Body of pancreas (tissue), 4 donors: ENCODE measurements at places on chromosomes 1 and 21. TPM values are rescaled to one million over a fixed set of nuclear protein-coding genes. Genes with fewer than 3 reads are reported as not detected.

DNA sequence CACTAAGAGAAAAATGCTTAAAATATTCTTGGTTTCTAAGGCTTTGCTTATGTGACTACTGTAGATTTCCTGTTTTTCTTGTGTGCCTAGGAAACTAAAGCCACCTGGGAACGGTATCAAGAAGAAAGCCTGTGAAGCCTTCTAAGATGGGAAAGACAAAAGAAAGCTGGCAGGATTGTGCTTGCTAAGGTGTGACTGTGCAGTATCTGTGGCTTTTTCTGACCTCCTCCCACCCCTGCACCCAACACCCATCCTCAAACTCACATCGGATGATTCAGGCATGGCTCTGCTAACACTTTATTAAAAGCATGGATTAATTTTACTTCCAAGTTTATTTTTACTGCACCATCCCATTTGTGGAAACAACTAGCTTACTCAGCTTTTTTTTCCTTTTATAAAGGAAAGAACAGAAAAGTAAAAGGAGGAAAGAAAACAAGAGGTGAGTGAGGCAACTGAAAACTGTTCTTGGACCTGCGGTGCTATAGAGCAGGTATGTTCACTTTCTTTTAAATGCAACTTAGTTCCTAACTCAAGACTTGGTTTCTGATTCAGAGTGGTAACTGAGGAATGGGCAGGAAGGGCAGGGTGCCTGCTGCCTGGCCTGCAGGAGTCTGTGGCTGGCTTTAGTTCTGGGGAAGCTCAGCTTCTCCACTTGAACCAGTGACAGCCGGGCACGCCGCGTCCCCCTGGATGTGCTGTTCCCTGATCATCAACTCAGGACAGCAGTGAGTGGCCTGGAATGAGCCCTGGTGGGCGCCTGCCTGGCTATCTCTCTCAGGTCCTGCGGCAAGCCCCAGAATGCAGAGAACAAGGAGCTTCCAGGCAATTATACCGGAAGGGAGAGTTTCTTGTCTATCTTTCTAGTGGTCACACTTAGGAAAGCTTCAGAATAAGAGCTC is at the start of gene GBP6:
TSS of gene GBP6 (plus strand) at position 422 of the 899 bp plus-strand sequence. CDS start 4,493 bp downstream, outside the sequence.
- no peak for DNase-seq

DNA sequence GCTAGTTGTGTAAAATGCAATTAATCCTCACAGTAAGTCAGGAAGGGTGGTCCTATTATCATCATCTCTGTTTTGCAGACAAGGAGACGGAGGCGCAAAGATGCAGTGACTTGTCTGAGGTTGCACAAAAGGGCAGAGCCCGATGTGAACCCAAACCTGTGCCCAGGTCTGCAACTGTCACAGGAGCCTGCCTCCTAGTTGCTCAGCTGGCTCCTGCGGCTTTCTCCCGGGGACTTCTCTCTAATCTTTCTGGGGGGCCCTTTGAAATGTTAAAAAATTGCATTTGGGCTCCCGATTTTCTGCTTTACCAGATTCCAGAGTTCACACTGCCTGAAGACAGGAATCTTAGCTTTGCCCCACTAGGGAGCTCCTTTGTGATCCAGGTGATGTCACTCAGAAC is 9.4 kb downstream of the CNR2 start:
- no peak for DNase-seq

- no peak for DNase-seq
Observed at GRCh38 chr1:211527006-211527405, 35.0 kb upstream of the RD3 start.

DNA sequence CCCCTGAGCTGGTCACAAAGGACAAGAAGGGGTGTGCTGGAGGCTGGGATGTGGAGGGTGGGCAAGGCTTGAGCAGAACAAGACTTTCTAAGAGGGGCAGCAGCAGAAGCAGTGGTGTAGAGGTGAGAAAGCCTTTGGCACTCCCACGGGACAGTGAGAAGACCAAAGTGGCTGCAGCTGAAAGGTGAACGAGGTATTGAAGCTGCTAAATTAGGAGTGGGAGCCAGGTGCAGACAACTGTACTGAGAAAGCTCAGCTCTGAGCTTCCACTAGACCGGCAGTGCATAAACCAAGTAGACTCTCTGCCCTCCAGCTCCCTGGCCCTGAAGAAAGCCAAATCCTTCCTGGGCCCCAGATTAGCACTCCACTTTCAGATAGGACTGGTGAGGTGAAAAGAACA is 93.0 kb downstream of the VWA5B1 start:
- DNase-seq = no peak

DNA sequence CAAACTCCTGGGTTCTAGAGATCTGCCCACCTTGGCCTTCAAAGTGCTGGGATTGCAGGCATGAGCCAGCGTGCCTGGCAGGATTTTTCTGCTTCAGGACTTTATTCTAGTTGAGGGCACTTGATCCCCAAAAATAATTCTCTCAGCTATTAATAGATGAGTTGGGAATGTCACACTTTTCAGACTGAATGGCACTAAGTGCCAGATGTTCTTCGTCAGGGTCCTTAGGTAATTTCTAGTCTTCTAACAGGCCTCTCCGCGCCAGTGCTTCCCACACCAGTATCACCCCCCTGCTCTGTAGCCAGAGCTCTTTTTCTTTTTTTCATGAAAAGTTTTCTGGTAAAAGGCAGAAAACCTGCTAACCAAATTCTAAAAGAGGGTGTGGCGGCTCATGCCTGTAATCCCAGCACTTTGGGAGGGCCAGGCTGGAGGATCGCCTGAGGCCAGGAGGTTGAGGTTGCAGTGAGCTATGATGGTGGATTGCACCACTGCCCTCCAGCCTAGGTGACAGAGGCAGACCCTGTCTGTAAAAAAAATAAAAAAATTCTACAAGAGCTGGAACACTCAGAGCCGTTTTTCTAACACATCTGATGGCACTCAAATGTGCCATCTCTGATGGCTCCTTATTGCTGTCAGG is 6.1 kb upstream of the SARS1 start:
- no peak for DNase-seq

DNA sequence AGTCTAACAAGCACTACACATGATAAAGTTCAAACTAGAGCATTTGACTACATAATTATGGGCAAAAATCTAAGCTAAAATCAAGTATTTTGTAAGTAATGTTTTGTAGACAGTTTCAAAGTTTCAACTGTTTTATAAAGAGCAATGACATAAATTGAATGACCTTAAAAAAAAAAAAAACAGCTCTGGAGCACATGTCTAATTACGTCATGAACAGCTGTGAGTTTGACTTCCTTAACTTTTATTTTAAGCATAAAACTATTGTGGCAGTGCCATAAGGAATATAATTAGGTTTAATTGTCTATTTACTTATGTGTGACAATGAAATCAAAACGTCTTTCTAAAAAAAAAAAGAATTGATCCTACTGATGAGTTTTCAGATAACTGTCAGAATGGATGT is 272.5 kb upstream of the LRRC7 start:
- DNase-seq = no peak

GRCh38 chr1:92679980-92680379 is 104.9 kb downstream of the EVI5 start:
- no peak for DNase-seq

GRCh38 chr1:165075725-165076370 is 280.7 kb downstream of the LMX1A start:
- DNase-seq = peak; percentile 26

GRCh38 chr1:196098000-196098399 is 510.2 kb downstream of the KCNT2 start:
- no peak for DNase-seq

- no peak for DNase-seq
Observed at GRCh38 chr21:34511787-34512455, at the start of gene KCNE1. KCNE1 (minus strand) TSS chr21:34512210; CDS start chr21:34449634, 62,576 bp downstream.

- DNase-seq = no peak
Observed at GRCh38 chr1:191857600-191857999, 300.7 kb upstream of the RGS18 start.

GRCh38 chr21:32867597-32867996 is 96.0 kb upstream of the PAXBP1 start:
- DNase-seq = no peak

DNA sequence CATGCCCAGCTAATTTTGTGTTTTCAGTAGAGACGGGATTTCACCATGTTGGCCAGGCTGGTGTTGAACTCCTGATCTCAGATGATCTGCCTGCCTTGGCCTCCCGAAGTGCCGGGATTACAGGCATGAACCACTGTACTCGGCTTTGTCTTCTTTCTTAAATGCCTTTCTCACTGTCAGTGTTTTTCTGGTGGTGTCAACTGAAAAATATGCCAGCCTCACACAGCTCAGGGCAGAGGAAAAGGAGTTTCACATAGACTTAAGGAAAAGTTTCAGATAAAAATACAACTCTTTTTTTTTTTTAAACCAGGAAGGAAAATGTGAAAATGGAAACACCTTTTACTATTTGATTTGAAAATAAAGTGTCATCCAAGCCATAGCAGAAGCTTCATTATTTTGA is 4.6 kb upstream of the MAB21L3 start:
- DNase-seq = no peak

DNA sequence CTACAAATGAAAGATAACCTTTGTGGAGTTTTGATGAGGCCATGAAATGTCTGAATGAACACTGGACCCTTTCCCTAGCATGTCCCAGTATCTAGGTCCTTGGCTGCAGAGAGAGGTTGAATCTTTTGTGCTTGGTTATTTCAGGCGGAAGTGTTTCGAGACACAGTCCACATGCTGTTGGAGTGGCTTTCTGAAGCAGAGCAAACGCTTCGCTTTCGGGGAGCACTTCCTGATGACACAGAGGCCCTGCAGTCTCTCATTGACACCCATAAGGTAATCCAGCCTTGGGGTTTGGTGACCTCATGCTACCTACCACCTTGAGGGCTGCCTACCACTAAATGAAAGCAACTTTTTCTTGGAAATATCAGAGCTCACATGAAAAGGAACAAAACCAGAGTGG is 38.9 kb upstream of the BMP8A start:
- no peak for DNase-seq

DNA sequence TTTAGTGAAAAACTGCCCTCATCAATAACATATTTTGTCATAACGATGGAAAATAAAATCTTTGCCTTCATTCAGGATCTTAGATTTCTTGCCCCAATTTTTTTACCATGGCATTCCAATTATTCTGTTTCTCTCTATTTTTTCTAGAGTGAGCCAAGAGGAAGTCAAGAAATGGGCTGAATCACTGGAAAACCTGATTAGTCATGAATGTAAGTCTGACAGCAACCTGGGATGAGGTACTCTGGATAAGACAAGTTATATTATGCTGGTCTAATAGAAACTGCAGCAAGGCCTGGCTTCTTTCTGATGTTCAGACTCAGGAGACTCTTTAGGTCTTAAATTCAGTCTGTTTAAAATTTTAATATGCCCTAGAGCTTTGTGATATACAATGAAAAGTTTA is 3.5 kb downstream of the RGS4 start:
- DNase-seq = no peak

GRCh38 chr1:185823467-185823866 is 89.3 kb downstream of the HMCN1 start:
- DNase-seq = no peak

- peak; percentile 89 for DNase-seq
Observed at GRCh38 chr21:15289896-15290841, 225.4 kb upstream of the NRIP1 start.

- no peak for DNase-seq
Observed at GRCh38 chr1:231522931-231523642, 5.4 kb upstream of the TSNAX start.

- peak; percentile 31 for DNase-seq
Observed at GRCh38 chr1:67214420-67215174, 48.3 kb downstream of the IL23R start.

DNA sequence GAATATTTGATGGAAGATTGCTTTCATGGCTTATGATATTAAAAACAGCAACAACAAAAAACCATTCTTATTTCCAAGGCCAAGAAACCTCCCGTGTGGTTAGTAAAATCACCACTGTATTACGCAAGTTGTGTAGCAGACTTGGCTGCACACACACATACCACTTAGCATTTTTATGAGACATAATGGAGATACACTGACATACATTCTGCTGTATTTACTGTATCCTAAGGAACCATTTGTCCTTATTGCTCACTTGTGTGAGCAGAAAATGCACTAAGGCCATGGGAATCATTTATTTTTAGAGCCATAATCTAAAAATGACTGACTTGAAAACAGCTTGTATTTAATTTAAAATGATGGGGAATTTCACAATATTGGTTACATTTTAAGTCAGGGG is 584 bp upstream of the C1orf141 start:
- no peak for DNase-seq

DNA sequence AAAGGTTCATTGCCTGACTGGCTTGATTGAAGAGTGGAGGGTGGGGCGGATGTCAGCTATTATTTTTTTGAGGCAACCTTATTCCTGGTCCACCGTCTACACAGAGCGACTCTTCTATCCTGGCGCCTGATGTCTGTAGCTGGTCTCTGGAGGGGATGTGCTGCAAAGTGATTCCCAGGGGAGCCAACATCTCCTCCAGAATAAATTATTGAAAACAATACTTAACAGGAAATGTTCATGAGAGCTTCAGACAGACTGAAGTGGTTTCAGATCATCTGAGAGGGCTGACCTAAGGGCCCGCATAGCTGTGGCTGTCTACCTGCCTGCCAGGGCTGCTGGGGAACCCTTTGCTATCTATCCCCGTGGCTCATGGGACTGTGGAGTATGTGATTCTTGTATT is 66.7 kb downstream of the TEX35 start:
- DNase-seq = no peak

- DNase-seq = no peak
Observed at GRCh38 chr21:37202221-37203110, 64.7 kb downstream of the VPS26C start.

- no peak for DNase-seq
Observed at GRCh38 chr1:9448132-9449109, 90.8 kb upstream of the SLC25A33 start.

DNA sequence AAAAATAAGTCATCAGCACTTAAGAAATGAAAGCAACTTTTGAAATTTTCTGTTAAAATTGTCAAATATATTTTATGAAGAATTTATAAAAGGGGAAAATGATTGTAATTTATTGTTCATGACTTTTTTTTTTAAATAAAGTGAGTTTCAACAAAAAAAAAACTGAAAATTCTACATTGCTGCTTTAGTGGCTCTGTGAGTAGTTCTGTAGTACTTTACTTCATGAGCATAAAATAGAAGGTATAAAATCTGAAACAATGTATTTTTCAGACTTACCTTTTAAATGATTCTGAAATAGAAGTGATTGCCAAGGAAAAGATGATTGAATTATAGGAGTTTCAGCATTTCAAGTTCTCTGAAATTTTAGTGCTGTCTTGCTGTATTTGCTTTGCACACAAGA is 13.8 kb downstream of the PDIK1L start:
- no peak for DNase-seq

- no peak for DNase-seq
Observed at GRCh38 chr1:154808909-154809262, 61.2 kb downstream of the KCNN3 start.

DNA sequence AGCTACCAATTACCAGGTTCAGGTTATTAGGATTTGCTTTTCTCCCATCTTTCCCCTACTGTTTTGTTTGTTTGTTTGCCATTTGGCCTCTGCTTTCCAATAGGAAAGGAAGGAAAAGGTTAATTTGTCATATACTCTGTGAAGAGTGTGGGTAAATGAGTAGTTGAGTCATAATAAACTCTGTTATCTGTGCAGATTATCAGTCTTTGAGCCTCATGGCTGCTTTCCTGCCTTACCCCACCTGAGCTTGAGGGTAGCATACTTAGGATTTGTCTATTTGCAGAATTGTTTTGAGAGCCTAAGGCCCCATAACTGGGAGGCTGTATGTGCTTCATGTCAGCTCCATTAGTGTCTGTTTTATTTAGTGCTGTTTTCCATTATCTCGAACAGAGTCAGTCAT is 32.9 kb upstream of the SNX27 start:
- no peak for DNase-seq

Gene CAMK2N1
- total RNA-seq = 5.4 TPM

Gene SCAF4
- total RNA-seq = 9.2 TPM

Gene HMGN2
- total RNA-seq = 120 TPM

Gene TXNDC12
- total RNA-seq = 38.7 TPM

Gene MTR
- total RNA-seq = 29.8 TPM

Gene CNKSR1
- total RNA-seq = 47.7 TPM

Gene QSOX1
- total RNA-seq = 192 TPM

Gene A3GALT2
- not detected for total RNA-seq

Gene EPHB2
- total RNA-seq = 7.9 TPM
